ENCODE measurements at places on chromosomes 12 and 14.

DNA sequence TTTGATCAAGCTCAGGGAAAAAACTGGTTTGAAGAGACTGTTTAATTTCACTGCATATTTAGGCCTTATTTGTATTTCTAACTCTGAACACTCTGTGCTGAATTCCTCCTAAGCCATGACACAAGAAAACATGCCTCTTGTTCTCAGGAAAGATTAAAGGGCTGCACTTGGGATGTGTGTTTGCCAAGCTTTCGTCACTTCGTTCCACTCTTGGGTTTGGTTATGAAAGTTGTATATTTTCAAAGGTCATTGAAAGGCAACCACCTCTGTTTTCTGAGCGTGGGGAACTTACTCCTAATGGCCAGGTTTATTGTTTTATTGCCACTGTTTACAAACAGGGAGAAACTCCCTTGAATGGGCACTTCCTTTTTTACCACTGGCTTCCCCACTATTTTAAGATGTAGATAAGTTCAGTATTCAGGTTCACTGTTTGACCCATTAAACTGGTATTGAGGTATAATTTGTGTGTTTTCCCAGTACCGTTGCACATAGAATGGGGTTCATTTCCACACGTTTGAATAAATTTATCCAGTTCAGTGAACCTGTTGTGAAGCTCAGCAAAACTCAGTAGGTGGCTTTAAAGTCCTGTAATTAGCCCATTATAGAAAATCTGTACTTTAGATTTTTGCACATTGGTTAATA lies 65.3 kb downstream of the NKX2-1 start:
- no peak for DNase-seq

DNA sequence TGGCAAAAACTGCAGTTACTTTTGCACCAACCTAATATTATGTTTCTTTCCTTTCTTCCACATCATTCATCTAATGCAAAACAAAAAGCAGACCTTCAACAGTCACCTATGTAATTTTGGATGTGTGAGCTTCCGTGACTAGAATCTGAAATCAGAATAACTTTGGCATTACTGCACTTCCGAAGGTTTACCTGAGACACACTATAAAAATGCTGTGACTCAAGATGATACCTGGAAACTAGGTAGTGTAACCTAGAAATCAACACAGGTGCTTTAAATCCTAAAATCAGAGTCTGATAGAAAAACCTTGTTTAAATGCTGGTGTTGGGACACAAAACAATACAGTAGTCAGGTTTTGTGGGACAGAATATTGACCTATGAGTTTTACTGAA lies 2.2 kb downstream of the BTBD7 start:
- no peak for DNase-seq

GRCh38 chr12:105470601-105471000 lies 140.1 kb downstream of the C12orf75 start:
- DNase-seq: no peak

DNA sequence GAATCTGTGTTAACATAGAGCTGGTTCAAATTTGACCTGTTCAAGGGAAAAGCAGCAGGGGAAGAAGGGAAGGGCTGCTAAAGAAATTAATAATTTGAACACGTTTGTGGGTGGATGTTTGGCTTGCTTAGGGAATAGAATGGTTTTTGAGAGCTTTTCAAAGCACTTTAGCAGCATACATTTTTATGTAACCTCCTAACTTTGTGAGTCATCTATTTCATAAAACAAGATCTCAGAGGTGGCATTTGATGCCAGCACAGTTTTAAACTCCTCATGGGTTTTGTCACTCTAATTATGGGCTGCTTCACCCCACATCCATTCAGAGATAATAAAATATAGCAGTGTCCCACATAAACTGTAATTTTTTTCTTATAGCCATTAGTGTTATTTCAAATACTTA lies 143.8 kb downstream of the ACSS3 start:
- DNase-seq: no peak

DNA sequence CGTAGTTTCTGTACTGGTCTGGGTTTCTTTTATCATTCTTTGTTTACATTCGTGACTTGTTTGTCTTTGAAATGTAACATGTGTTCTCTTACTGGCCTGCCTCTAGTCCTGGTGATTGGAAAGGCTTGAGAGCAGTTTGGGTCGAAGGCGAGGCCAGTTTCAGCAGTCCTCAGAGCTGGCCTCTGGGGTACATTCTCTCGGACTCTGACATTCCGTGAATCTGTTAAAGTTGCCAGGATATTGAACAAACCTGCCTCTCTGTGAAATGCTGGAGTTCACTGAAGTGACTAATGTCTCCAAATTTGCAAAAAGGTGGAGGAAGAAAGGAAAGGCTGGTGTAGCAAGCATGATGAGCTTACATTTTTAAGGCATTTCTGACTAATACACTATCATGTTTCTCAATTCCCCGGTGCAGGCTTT lies 1.5 kb downstream of the PLEKHA5 start:
- DNase-seq: peak; percentile 35

DNA sequence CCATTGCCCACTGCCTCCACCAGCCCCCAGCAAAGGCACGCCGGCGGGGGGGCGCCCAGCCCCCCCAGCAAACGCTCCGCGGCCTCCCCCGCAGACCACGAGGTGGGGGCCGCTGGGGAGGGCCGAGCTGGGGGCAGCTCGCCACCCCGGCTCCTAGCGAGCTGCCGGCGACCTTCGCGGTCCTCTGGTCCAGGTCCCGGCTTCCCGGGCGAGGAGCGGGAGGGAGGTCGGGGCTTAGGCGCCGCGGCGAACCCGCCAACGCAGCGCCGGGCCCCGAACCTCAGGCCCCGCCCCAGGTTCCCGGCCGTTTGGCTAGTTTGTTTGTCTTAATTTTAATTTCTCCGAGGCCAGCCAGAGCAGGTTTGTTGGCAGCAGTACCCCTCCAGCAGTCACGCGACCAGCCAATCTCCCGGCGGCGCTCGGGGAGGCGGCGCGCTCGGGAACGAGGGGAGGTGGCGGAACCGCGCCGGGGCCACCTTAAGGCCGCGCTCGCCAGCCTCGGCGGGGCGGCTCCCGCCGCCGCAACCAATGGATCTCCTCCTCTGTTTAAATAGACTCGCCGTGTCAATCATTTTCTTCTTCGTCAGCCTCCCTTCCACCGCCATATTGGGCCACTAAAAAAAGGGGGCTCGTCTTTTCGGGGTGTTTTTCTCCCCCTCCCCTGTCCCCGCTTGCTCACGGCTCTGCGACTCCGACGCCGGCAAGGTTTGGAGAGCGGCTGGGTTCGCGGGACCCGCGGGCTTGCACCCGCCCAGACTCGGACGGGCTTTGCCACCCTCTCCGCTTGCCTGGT lies at the start of gene CDKN1B:
Gene CDKN1B (plus strand): TSS at position 576 of the 793 bp plus-strand sequence. CDS start 472 bp downstream, outside the sequence.
- peak; percentile 96 for DNase-seq

GRCh38 chr12:14394317-14395073 lies 29.0 kb downstream of the ATF7IP start:
- DNase-seq: peak; percentile 78

- no peak for DNase-seq
Observed at GRCh38 chr12:41108032-41108431, 80.1 kb upstream of the PDZRN4 start.

DNA sequence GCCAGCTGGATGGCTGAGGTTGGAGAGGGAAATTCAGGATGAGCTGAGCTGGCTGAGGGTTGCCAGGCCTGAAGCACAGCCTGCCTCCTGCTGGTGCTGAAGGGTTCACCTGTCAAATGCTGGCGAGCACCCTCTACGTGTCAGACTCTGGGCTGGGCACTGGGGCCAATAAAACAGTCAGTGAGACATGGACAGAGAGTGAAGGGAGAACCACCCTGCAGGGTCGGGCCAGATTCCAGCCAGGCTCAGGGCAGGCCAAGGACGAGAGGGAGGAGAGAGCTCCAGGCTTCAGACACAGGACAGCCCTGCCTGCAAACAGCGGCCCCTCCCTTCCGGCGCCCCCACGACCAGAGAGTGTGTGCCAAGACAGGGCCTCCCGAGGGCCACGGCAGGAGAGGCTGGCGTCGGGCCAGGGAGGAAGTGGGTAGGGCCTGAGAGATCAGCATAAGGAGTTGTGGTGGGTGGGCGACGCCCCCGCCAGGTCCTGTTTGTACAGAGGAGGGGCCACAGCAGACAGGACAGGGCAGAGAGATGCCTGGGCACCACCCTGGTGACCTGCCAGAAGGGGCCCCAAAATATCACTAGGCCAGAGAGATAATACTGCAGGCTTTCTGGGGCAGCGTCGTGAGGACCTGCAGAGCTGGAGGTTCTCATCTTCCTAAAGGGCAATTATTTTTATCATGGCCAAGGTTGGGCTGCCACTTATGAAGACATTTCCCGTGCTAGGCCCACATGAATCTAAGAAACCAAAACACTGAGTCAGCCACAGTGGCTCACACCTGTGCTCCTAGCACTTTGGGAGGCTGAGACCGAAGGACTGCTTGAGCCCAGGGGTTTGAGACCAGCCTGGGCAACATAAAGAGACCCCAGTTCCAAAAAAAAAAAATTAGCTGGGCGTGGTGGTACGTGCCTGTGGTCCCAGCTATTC lies 73.1 kb upstream of the GPR68 start:
- DNase-seq: peak; percentile 93

DNA sequence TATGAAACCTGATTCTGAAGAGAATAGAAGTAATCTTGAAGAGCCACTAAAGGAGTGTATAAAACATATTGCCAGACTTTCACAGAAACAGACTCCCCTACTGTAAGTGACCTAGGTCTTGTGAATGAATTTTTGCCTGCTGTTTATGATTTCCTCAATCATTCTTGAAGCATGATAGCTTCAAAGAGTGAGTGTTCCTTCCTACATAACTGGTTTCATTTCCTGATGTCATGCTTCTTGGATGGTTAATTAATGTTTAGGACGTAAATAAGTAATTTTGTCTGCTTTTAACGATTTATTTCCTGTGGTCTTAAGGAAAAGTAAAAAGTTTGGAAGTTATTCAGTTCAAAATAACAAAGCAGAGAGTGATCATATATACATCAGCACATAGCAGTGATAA lies 129.8 kb downstream of the PIK3C2G start:
- DNase-seq: no peak

DNA sequence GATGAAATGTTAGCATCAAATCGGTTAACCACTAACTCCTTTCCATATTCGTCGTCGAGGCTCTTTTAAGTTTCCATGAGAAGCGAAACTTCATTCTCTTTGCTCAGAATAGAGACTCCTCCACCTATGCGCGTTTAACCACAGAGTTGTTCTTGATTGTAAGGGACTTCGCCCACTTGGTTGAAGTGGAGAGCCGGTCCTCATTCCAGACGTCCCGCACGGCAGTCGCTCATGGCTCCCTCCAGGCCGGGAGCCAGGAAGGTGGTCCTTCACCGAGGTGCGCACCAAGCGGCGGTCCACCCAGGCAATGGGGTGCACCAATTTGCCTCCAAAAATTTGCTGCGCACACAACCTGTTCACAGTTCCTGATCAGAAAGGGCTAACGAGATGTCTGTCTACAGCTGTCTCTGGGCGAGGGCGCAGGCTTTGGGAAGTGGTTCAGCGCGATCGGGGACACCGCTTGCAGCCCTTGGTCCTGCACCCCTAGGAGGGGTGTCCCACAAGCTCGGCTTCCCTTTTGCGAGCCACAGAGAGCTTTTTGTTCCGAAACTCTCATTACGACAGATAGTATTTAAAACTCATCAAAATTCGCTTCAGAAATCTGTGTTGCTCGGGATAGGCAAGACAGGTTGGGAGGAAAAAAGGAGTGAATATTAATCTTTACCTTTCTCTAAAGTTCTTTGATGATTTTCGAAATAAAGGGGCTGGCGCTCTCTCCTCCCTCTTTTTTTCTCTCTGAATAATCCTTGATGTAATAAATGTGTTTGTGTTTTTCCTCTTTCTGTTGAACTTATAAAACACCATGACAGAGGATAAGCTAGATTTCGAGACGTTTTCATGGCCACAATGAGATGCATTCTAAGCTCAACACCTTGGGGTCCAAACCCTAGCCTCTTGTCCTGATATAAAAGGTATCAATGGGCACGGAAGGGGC lies 6.4 kb upstream of the ALX1 start:
- DNase-seq: no peak

DNA sequence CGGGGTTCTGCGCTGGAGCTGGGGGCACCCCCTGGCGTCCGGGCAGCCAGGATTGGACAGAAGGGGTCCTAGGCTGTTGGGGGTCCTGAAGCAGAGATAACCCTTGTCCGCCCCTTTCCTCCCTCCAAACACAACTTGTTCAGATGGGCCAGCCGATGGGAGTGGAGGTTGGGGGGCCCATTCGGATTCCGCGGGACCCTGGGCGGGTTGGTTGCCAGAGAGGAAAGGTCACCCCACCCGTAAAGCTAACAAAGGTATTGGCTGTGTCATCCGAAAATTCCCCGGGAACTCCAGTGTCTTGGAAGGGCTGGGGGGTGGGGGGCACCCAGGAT lies 1.3 kb downstream of the FAM222A start:
- DNase-seq: no peak

DNA sequence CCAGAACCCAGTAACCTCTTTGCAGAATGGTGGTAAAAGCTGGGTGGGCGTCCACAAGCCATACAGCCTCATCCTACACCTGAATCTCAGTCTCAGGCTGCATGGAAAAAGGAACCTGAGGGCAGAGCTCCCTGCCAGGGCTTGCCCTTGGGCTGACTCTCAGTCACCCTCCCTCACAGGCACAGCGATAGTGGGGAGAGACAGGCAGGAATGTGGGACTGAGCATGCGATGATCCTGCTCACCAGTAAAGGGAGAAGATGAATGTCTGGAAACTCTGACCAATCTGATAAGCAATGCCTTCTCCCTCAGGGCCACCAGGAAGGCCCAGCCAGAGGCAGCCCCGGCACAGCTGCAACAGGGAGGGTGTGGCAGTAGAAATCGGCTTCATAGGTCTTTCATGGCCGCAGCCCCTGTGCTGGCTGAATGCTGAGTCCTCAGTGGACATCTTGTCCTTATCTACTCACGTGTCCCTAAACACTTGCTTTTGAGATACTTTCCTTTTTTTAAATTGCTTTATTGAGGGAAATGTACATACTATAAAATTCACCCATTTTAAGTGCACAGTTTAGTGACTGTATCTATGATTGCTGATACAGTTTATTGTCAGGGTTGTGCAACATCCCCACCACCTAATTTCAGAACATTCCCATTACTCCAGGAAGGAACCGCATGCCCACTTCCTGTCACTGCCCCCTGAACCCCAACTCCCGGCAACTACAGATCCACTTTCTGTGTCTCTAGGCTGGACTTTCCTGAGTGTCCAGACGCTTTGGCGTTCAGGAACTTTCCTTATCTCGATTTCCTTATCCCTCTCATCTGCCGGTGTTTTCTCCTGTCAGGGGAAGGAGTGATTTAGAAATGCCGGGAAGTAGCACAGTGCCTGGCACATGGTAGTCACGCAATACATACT lies 258.1 kb downstream of the PCNX1 start:
- peak; percentile 32 for DNase-seq

DNA sequence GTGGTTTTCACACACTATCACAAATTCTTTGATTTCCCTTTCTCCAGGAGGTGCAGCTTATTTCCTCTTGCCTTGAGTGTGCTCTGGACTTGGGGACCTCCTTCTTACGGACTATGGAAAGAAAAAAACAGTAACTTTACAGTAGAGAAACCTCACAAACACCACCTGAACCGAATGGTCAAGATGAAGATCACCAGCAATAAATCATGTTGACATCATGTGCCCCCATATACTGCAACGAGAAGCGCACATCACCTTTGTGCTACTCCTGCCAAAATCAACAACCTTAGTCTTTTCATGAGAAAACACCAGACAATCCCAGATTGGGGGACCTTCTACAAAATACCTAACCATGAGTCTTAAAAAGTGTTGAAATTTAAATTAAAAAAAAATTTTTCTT lies 13.3 kb upstream of the NYNRIN start:
- DNase-seq: no peak

Data from NB4 (cell line).